ENCODE measurements at places on chromosomes 3 and 15.

- no peak for DNase-seq
Measured at GRCh38 chr3:183255348-183255730, 2.3 kb downstream of the B3GNT5 start.

DNA sequence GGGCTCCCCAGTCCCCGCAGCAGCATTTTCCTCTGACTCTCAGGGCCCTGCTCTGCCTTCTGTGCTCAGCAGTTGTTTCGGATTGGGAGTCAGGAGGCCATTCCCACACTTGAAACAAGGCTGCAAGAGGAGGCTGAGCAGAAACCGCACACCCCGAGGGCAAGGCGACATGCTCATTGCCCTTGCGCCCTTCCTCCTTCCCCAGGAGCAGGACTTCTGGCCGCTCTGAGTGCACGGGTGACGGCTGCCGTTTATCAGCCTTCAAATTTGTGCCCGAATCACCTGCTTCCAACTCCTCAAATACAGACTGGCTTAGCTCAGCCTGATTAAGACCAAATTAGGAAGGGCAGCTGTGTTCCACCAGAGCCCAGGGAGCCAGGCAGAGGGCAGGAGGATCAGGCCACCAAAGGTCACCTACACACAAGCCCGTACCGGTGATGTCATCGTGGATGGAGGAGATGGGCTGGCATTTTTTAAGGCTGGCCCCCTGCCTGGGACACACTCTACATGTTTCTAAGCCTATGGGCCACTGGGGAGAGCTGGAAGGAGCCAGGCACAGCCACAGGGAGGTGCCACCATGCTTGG, 38.1 kb downstream of the TM2D3 start:
- no peak for DNase-seq

GRCh38 chr3:170107941-170108340, 70.1 kb downstream of the GPR160 start:
- DNase-seq: no peak

- no peak for DNase-seq
Measured at GRCh38 chr3:170632780-170633179, 46.9 kb upstream of the SLC7A14 start.

- DNase-seq: peak; percentile 53
Measured at GRCh38 chr15:41022487-41023090, 69.3 kb downstream of the CHAC1 start.

- DNase-seq: no peak
Measured at GRCh38 chr3:2082871-2083480, 15.7 kb upstream of the CNTN4 start.

DNA sequence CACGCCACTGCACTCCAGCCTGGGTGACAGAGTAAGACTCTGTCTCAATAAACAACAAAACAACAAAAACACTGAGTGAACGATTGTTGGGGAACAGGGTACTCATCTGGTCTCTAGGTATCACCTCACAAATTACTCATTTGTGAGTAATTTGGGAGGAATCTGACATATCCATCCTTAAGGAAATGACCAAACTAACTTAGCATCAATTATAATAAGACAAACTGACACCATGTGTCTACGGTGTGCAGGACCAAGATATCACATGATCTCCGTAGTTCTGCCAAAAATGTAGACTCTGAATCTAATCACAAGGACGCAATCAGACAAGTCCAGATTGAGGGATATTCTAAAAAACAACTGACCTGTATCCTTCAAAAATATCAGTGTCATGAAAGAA, 12.0 kb upstream of the DAPK2 start:
- no peak for DNase-seq

GRCh38 chr3:127525373-127525772, 65.2 kb downstream of the TPRA1 start:
- DNase-seq: peak; percentile 29

GRCh38 chr15:58483376-58483775, 51.6 kb downstream of the LIPC start:
- no peak for DNase-seq

DNA sequence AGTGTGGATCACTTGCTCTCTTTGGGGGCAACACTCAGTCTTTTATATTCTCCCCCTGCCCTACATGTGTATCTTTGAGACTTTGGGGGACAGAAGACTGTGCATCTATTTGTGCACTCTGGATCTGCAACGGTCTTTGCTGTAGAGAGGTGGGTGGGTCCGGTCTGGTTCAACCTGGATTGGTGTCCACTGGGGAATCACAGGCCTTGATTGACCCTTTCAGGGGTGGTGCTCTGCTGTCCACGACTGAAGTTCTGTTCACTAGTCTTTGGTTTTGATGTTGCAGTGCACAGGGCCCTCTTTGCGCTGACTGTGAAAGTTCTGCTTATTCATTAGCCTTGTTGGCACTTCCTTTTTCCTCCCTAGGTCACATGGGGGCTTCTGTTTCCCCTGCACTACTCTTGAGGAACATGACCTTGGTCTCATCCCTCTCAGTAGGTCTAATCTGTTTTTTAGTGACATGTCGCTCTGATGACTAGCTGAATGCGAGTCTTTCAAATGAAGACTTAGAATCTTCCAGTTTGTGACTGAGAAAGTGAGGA, 284.2 kb downstream of the SV2B start:
- no peak for DNase-seq

GRCh38 chr3:143736205-143736997, 111.9 kb downstream of the SLC9A9 start:
- DNase-seq: no peak

DNA sequence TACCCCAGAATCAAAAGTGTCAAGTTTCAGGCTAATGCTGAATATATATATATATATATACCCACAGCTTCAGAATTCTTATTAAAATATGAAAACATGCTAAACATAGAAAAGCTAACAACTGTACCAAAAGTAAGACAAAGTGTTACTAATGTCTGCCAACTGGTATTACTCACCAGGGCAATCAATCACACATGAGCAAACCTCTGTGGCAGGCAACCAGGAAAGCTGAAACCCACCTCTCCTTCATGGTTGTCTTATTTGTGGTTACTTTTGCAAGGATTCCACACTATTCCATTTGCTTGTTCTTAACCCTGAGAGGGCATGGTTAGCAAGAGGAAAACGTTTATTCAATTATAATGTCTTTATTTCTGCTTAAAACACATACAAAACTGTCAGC, 512.3 kb upstream of the MDFIC2 start:
- peak; percentile 19 for DNase-seq

GRCh38 chr3:168249550-168250414, 154.1 kb upstream of the GOLIM4 start:
- DNase-seq: peak; percentile 81
